ENCODE measurements at places on chromosomes 2 and 18. TPM values are rescaled to one million over a fixed set of nuclear protein-coding genes. Genes with fewer than 3 reads are reported as not detected.

Gene ADRA2B
- 0.24 TPM for total RNA-seq

Gene C2orf69
- total RNA-seq, result 19.8 TPM

Gene CFAP210
- total RNA-seq, result not detected

Gene ZNG1B
- total RNA-seq, result 40.5 TPM

Gene RAX
- total RNA-seq, result not detected

Gene SERPINB4
- not detected for total RNA-seq

Gene IL37
- not detected for total RNA-seq

Gene ARHGAP28
- not detected for total RNA-seq

Gene MYL12B
- 251 TPM for total RNA-seq

Gene GPR17
- total RNA-seq, result not detected

Gene CABLES1
- 8.9 TPM for total RNA-seq

Gene KLHL41
- 0.27 TPM for total RNA-seq

Gene CYS1
- total RNA-seq, result 0.09 TPM

Gene NETO1
- not detected for total RNA-seq

Gene ACADL
- total RNA-seq, result not detected

Gene METTL21A
- total RNA-seq, result 31.5 TPM

Gene SLC19A3
- not detected for total RNA-seq

Gene IL36G
- not detected for total RNA-seq

Gene ABCG5
- not detected for total RNA-seq

Gene ALKAL2
- not detected for total RNA-seq

Gene LBX2
- total RNA-seq, result 0.38 TPM

Gene RGPD4
- total RNA-seq, result 0.72 TPM

Gene TRIM43
- not detected for total RNA-seq

Gene SLC8A1
- 0.15 TPM for total RNA-seq

Gene IL36B
- total RNA-seq, result not detected

Gene SPHKAP
- total RNA-seq, result not detected

Gene ACTR2
- 306 TPM for total RNA-seq

Gene ZEB2
- total RNA-seq, result 35.8 TPM

Gene KCNS3
- not detected for total RNA-seq

Gene DIPK1C
- not detected for total RNA-seq

Gene HK2
- total RNA-seq, result 54.5 TPM

Gene PPP4R3B
- 94.0 TPM for total RNA-seq

Gene LIPG
- not detected for total RNA-seq

Gene EFEMP1
- not detected for total RNA-seq

Data from CD8-positive, alpha-beta memory T cell (primary cell).